ENCODE measurements at places on chromosomes 5 and 9. TPM values are rescaled to one million over a fixed set of nuclear protein-coding genes. Genes with fewer than 3 reads are reported as not detected.
A peak's percentile ranks its signal among the peaks of the same experiment; 100 is the strongest.

GRCh38 chr9:98186236-98186635 lies 6.2 kb downstream of the CORO2A start:
- no peak overlapping the region for H3K27ac ChIP-seq
- no peak for DNase-seq
- H3K27me3 ChIP-seq = no peaks in the 10 kb centered on the region
- H3K4me1 ChIP-seq = peaks cover 2% of the 10 kb centered on the region
- H3K36me3 ChIP-seq = no peaks in the 10 kb centered on the region
- H3K4me3 ChIP-seq = no peak overlapping the region

DNA sequence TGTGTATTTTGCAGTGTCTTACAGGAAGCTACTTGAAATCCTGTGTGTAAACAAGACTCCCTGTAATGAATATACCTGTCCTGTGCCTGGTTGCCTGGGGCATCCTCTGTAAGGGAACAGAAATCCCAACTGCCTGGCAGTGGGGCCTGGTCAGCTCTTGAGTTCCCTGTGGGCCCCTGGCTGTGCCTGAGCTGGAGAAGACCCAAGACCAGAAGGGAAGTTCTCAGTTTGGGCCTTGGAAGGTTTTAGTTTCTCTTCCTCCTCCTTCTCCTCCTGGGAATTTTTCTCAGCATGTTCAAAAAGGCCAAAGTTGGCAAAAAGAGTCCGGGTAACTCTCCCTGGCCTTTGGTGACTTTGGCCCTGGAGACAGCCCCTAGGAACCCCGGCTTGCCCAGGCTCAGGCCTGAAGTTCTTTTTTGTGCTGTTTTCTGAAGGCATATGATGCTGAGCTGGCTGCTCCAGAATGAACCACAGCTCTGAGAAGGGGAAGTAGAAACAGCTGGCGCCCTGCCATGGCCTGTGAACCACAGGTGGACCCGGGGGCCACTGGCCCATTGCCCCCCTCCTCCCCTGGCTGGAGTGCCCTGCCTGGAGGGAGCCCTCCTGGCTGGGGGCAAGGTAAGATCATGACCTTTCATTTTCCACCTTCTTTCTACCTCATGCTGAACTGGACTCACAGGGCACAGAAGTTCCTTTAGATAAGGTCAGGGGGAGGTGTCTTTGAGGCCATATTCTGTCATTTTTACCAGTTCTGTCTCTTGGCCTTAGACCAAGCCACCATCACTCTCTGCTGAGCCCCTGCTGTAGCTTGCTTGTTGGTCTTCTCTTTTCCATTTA lies 5.8 kb downstream of the TMEM268 start:
- peak overlapping the region; percentile 86 for H3K27ac ChIP-seq
- no peaks in the 10 kb centered on the region for H3K27me3 ChIP-seq
- H3K36me3 ChIP-seq = no peaks in the 10 kb centered on the region
- no peak overlapping the region for H3K4me3 ChIP-seq

Gene NR4A3
- 0.64 TPM for total RNA-seq

GRCh38 chr9:132798817-132799790 lies 79.0 kb downstream of the AK8 start:
- H3K27me3 ChIP-seq = no peaks in the 10 kb centered on the region
- H3K4me3 ChIP-seq = no peak overlapping the region
- peaks cover 6% of the 10 kb centered on the region for H3K4me1 ChIP-seq
- DNase-seq = peak; percentile 12
- H3K27ac ChIP-seq = peak overlapping the region; percentile 40

Measured in prostate gland (tissue), 2 donors.